ENCODE measurements at places on chromosomes 2 and 18.

- no peak for DNase-seq
These were observed 617.5 kb upstream of the CHAC2 start for GRCh38 chr2:53150146-53150545.

GRCh38 chr2:72883356-72883962 lies 3.7 kb upstream of the SPR start:
- DNase-seq: peak; percentile 56

- no peak for DNase-seq
These were observed 119.6 kb downstream of the KLHL29 start for GRCh38 chr2:23504591-23504990.

GRCh38 chr2:120230515-120231471 lies 7.6 kb upstream of the TMEM185B start:
- DNase-seq: no peak

- DNase-seq: no peak
These were observed 1076.3 kb downstream of the RPIA start for GRCh38 chr2:89767572-89768435.

GRCh38 chr2:35821675-35822074 lies 533.9 kb upstream of the CRIM1 start:
- DNase-seq: no peak

DNA sequence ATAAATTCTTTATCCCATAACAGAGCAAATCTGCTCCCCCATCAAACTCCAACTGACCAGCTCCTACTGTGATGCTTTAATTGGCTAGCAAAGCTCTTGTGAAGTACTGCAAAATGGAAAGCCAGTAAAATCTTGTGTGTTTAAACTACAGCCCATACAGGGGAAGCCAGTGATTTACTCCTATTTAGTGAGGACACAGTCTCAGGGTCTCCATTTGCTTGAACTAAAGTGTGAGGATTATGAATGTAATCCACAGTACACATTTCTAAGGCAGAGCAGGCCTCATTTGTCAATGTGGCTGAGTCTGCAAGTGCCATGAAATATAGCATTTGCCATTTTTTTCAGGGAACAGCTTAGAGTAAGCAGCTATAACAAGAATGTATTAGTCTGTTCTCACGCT lies 259.3 kb downstream of the PIEZO2 start:
- DNase-seq: no peak

- no peak for DNase-seq
These were observed 91.3 kb downstream of the FAM117B start for GRCh38 chr2:202726070-202726469.

GRCh38 chr2:22855761-22856184 lies 529.2 kb upstream of the KLHL29 start:
- DNase-seq: no peak

DNA sequence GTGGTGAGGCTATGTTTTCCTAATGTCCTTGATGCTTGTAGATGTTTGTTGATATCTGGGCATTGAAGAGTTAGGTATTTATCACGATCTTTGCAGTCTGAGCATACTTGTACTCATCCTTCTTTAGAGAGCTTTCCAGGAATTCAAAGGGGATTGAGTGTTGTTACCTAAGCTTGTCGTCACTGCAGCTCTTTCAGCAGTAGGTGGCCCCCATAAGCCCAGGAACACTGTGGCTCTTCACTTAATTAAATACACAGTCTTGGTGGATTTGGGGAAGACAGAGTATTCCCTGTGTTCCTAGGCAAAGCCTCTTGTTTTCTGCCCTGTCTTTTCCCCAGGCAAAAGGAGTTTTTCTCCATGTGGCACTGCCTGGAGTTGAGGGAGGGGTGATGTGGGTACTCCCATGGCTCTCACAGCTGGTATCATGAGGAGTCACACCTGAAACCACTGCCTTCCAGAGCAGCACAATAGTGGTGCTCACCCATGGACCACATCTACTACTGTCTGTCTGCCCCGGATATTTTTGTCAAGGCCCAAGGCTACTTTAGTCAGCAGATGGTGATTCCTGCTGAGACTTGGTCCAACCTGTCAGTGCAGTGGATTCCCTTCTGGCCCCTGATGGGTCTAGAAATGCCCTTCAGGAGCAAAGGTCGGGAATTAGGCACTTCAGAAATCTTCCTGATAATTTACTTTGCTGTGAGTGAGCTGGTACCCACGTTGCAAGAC lies 95.7 kb downstream of the GALNT13 start:
- DNase-seq: no peak

DNA sequence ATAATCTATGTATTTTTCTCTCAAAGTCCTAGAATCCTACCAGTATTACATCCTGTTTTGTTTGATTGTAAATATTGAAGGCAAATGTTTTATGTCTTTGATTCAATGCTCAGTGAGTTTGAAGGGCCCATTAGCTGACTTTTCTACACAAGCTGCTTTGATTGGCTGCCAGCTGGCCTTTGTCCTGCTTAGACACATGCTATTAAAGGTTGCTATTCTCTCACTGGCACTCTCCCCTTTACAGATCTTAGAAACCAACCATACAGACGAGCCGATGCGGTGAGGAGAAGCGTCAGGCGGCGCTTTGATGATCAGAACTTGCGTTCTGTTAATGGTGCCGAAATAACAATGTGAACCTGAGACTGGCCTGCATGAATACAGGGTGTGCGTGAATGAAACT lies 69.7 kb downstream of the PRPF40A start:
- DNase-seq: no peak

- no peak for DNase-seq
These were observed 78.4 kb downstream of the KIF5C start for GRCh38 chr2:148953426-148953825.

- no peak for DNase-seq
These were observed 520.5 kb upstream of the CDH7 start for GRCh38 chr18:65230311-65230710.

GRCh38 chr2:59754011-59754735 lies 799.3 kb downstream of the BCL11A start:
- no peak for DNase-seq

GRCh38 chr2:63000801-63001200 lies 49.8 kb upstream of the OTX1 start:
- DNase-seq: no peak

GRCh38 chr2:168490015-168490874 lies 34.2 kb downstream of the CERS6 start:
- peak; percentile 56 for DNase-seq

GRCh38 chr2:128208023-128208422 lies 110.6 kb downstream of the HS6ST1 start:
- no peak for DNase-seq

DNA sequence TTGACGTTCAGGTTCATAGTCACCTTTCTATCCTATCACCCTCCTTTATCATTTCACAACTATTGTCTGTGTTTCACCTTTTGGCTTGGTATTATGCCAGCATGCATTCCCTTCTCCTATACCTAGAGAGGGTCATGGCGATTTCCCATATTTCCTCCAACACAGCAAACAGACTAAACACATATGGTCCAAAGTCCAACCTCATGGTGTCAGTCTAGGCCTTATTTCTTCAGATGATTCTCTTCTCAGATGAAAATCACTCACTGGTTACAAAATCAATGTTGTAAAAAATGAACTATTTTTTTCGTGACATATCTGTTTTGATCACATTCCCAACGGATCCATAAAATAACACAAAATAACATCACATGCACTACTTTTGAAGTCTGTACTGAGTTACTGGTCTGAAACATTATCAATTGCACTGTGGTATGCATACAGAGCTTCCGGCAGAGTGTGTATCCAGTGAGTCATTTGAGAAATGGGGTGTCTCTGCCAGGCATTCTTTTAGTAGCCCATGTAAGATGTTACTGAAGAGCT lies 204.8 kb upstream of the GALNT5 start:
- no peak for DNase-seq

DNA sequence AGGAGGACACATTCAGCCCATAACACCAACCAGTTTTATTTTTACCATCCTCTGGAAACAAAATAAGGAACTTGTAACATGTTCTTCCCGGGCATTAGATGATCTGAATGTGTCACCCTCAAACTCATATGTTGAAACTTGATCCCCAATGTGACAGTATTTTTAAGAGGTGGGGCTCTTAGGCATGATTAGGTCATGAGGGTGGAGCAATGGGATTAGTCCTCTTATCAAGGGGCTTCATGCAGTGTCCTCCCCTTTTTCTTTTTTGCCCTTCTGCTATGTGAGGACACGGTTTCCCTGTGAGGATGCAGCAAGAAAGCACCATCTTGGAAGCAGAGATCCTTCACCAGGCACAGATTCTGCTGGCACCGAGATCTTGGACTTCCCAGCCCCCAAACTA lies 401.5 kb upstream of the TRIB2 start:
- DNase-seq: no peak

- DNase-seq: no peak
These were observed 46.8 kb downstream of the RPIA start for GRCh38 chr2:88738271-88738670.

DNA sequence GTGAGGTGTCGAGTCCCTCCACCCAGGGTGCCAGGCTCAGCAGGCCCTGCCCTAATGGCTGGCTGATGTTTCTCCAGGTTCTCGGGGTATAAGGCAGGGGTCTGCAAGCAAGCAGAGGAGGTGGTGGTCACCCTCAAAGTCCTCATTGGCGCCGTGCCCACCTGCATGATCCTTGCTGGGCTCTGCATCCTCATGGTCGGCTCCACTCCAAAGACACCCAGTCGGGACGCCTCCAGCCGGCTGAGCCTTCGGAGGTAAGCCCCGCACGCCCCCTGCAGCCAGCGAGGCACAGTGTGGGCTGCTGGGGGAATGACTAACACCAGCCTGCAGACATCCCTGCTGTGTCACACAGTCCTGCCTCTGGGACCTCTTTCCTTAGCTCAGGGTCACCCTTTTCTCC lies 14.1 kb downstream of the MFSD2B start:
- no peak for DNase-seq

DNA sequence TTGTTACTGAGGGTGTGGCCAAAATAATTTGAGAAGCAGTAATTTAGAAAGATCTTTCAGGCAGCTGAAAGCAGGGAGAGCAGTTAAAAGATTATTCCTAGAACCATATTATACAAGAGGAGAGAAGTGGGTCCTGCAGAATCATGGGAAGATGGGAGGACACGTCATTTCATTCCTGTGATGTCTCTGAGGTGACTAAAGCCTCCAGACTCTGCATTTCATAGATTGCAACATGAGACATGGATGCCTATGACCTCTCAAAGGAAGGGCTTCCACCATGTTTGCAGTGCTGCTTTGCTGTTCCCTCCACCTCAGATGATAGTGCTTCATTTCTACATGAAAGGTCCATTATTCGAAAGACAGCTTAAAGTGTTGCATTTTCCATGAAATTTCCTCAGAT lies 788.4 kb downstream of the TSN start:
- no peak for DNase-seq

- no peak for DNase-seq
These were observed 5.3 kb downstream of the MFSD6 start for GRCh38 chr2:190413421-190413820.

DNA sequence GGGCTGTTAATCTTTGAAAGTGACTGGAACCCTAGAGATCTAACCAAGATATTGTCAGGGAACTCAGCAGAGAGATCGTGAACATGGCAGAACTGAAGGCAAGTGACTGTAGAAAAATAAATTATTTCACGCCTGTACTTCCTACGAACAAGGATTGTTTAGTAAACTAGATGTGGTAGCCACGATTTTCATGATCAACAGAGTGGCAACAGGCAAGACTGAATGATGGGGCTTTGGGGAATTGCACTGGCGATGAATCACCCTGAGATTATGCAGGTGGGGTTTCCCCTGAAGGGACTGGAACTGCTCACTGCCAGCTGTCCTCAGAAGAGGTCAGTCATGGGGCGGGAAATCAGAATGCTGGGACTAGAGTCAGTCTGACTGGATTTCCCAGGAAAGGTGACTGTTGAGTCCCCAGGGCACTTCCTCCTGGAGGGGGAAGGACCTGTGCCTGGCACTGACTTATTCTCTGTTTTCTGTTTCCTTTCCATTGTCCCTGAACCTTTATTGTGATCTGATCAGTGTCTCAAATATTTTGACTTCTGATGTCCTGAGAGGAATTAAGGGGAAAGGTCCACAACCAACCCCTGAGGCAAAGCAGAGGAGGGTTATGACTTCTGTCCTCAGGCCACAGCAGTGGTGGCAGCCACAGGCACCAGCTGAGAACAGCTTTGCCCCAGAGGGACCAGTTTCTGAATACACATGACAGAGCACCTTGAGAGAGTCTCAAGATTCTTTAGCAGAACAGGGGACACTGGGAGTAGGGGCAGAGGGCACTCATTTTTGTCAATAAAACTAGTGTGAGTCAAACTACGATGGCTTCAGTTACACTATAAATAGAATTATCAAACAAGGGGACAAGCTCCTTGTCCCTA lies 70.0 kb downstream of the NAB1 start:
- DNase-seq: peak; percentile 82

Measured in stimulated activated CD8-positive, alpha-beta memory T cell treated with anti-CD3 and anti-CD28 coated beads, Interleukin-4, amount 100 ng/mL, for 48 hours (primary cell).